HEK293T (cell line): ENCODE measurements at places on chromosomes 2 and 18.

GRCh38 chr2:204650611-204651010 is 105.3 kb downstream of the PARD3B start:
- no peak for DNase-seq

GRCh38 chr18:76894566-76895346 is 72.4 kb downstream of the ZNF236 start:
- no peak for DNase-seq

GRCh38 chr2:163198007-163198406 is 359.4 kb upstream of the KCNH7 start:
- DNase-seq, result no peak

DNA sequence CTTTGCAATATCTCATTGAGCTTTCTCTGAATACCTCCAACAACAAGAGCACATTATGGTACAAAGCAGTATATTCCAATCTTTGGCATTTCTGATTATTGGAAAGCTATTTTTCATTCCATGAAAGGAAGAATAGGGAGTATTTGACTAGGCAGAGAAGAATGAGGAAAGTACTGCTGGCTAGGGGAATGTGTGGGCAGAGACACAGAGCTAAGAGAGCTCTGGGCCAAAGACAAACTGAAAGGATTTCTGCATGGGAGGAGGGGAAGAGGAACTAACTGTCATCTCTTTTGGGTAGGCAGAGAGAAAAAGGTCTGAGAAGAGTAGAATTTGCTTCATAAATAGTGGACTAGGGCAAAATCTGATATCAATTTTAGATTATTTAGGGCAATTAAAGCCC is 150.8 kb downstream of the CCDC85A start:
- DNase-seq, result no peak

DNA sequence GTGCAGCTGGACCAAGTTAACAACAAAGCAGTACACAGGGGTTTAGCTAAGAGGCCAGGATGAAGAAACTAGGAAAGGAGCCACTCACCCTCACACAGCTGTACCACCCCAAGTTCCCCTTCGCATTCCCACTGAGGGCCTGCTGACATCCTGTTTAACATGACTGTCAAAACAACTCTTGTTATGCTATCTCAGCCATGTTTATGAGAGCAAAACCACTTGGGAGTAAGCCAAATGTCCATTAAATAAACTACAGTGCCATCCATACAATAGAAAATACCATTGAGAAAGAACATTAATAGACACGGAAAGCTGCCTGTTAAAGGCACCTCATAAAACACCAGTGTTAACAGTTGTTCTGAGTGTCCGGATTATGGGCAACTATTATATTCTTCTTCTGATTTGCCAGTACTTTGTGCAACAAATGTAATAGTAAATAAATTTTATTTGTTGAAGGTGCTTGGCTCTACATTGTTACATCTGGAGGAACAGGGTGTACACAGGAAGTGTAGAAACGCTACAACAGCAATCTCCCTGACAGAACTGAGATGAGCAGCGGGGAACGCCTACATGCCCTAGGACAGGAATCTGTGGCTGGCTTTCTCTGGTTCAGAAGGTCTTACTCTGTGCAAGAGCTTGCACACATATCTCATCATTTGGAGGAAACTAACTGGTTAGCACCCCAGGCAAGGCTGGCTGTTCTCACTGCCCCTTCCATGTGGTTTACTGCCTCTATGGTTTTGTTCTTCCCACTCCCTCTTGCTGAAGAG is 85.6 kb downstream of the EHD3 start:
- no peak for DNase-seq

DNA sequence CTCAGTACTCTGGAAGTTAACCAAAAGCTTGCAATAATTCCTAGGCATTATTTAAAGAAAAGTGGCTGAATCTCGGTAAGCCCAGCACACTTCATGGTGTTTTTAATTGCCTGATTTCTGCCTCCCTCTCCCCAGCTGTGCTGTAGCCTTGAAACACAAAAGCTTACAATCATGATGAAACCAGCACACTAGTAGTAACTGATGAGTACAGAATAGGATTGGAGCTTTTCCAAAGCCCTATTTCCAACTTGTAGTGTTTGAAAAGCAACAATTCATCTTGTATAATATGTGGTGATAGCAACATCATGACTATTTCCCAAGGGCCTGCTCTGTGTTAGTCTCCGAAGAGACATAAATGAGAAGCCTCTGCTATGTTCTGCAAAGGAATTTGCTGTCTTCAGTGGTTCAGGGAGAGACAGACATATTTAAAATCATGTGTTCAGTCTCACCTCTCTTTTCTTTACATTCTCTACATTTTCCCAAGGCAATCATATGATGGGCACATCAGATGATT is 1015.0 kb downstream of the BCL11A start:
- DNase-seq, result no peak

DNA sequence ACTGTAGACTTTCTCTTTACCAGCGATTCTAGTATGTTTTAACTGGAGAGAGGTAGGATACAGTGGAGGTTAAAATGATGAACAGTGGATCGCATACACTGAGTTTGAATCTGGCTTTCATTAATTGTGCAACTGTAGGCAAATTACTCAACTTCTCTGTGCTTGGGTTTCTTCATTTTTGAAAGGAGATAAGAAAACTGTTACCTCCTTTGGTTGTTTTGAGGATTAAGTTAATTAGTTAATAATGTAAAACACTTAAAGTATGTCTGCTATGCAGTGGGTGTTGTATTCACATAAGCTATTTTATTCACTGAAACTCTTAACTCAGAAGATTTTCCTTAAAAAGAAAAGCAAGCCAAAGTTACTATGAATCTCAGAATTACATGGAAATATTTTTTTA is 111.8 kb upstream of the CYP20A1 start:
- no peak for DNase-seq

- DNase-seq, result no peak
Measured at GRCh38 chr18:77647472-77647871, 397.8 kb downstream of the GALR1 start.

DNA sequence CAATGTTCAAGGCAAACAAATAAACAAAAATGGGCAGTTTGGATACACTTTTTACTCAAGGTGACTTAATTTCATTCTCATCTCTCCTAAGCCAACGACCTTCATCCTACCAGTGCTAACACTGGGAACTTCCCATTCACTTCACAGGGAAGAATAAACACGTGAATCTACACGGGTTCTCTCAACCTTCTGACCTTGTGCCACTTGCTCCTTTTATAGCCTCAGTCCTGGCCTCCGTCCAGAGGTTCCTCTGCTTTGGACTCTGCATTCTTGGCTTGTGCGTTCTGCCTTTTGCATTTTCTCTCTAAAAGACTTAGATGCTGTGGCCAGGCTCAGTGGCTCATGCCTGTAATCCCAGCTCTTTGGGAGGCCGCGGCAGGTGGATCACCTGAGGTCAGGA is 13.8 kb downstream of the ZNF2 start:
- DNase-seq, result no peak

DNA sequence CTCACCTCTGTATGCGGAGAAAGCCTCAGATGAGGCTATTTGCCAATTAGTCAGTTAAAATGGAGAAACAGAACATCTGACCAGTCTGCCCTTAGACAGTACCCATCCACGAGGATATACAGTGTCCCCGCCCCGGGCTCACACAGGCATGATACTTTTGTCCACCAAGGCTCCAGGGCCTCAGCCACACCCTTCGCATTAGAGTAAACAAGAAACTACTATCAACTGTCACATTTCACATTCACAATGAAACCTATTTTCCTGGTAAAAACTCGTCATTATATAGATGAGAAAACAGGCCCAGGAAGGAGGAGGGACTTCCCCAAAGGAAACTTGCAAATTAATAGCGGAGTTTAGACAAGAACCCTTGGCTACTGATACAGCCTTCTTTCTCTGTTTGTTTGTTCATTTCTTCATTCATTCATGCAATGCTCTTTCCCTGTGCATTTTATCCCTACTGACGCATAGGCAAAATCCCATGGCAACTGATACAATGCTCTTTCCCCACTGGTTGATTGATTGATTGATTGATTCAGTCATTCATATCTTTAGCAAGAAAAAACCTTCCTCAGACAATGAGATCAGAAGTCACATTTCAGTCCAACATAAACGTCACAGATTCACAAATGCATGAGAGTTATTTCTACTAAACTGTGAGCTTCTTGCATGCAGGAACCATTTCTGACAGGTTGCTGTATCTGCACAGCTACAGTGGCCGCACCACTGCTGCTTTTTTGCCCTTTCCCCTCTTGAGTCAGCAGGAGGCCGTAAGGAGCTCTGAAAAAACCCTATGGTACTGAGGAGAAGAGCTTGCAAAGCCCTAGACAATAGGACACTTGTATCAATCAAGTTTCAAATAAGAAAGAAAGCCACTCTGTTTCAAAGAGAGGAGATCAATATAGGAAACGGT is 777.1 kb downstream of the RNF144A start:
- DNase-seq, result no peak

GRCh38 chr2:42013409-42013808 is 34.4 kb upstream of the PKDCC start:
- no peak for DNase-seq

DNA sequence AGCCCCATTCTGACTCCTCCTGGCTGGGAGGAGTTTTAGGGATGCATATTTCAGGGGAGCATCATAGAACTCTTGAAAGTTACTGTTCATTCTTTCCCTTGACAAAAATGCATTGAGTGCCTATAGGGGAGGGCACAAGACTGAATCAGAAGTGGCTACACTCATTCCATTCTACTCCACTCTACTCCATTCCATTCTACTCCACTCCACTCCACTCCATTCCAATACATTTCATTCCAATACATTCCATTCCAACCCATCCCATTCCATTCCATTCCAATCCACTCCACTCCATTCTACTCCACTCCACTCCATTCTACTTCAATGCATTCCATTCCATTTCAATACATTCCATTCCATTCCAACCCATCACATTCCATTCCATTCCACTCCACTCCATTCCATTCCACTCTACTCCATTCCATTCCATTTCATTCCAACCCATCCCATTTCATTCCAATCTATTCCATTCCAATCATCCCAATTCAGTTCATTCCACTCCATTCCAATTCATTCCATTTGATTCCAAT is 110.8 kb downstream of the LOXHD1 start:
- no peak for DNase-seq

DNA sequence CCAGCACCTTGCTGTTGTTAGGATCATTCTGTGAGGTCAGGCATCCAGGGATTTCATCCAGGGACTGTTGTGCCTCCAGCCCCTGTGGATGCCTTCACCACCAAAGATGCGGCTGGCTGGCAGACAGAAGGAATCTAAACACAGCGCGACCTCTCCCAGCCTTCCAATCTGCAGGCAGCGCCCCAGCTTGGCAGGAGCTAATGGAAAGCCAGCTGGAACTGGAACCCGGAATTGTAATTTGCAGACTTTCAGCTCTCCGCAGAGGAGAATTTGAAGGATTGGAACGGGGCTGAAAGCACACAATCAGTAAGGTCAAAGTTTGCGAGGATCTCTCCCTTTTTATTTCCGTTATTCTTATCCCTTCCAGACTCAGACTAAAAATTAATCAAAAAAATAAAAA is 127.8 kb downstream of the TRIB2 start:
- DNase-seq, result no peak

GRCh38 chr2:217204358-217204757 is 344.5 kb upstream of the TNP1 start:
- DNase-seq, result no peak
